EH (cell line): ENCODE measurements at places on chromosomes 16 and 17.
A peak's percentile ranks its signal among the peaks of the same experiment; 100 is the strongest.

DNA sequence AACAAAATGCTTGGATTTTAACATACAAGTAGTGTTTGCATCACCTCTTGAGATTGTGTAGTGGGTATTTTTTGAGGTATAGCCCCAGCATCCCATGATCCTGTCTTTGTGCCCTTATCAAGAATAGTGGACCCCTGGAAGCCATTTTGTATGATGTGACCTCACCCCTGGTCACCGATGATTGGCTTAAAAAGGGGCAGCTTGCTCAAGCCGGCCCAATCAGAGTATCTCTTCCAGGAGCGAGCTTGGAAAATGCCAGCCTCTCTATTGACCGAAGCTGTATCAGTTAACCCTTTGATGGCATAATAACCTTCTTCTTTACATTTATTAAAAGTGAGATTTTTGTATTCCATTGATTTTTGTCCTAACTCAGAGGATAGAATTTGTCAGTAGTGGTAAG, 55.5 kb upstream of the FAM20A start:
- DNase-seq = no peak

- peak; percentile 70 for DNase-seq
Measured at GRCh38 chr17:19940722-19941464, 36.7 kb downstream of the AKAP10 start.

- peak; percentile 66 for DNase-seq
Measured at GRCh38 chr16:88634141-88634993, 4.0 kb upstream of the IL17C start.

GRCh38 chr17:43467981-43468581, 15.7 kb upstream of the DHX8 start:
- peak; percentile 99 for DNase-seq

DNA sequence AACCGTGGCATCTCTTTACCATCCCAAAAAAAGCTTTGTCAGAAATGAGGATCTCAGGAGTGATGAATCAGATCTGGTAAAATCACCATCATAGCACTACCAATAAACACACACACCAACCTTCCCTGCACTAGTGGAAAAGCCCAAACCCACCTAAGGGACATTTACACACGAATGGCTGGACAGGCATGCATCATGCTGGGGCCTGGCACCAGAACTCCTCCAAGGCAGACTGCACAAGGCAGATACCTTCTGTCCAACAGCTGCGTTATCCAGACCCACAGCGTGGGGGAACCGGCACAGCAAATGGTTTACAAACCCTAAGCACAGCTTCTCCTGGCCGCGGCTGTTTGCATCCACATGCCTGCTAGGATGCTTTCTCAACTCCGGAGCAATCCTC, 2.8 kb downstream of the ASIC2 start:
- no peak for DNase-seq

GRCh38 chr16:9035996-9036395, 55.4 kb upstream of the HAPSTR1 start:
- DNase-seq = peak; percentile 13

GRCh38 chr16:30956601-30957455, 726 bp upstream of the SETD1A start:
- peak; percentile 86 for DNase-seq

GRCh38 chr16:14284930-14285512, 213.9 kb downstream of the MRTFB start:
- peak; percentile 75 for DNase-seq

- DNase-seq = no peak
Measured at GRCh38 chr17:1639549-1640180, 5.9 kb downstream of the SCARF1 start.

- DNase-seq = peak; percentile 39
Measured at GRCh38 chr17:76147211-76148014, 6.4 kb upstream of the FOXJ1 start.

DNA sequence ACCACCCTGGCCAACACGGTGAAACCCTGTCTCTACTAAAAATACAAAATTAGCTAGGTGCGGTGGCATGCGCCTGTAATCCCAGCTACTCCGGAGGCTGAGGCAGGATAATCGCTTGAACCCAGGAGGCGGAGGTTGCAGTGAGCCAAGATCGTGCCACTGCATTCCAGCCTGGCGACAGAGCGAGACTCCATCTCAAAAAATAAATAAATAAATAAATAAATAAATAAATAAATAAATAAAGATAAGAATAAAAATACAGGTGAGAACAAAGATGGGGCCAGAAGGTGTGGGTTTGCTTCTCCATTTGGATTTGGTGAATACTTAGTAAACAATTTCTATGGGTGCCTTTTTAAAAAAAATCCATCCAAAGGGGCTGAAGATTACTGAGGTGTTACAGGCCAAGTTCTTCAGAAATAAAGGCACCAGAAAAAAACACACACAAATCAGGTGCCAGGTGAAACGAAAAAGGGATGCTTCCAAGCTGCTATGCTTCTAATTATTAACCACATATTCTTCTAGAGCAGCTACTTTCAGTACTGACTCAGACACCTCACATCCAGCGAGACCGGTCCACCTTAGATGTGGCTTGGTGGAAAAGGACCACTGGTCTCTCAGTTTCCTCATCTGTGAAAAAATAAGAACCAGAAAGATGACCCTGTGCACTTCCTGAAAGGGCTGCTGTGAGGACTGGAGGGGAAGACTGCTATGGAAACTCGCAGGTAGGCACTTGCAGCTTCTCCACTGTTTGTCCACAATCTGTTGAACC, 9.2 kb downstream of the GLYR1 start:
- DNase-seq = no peak

DNA sequence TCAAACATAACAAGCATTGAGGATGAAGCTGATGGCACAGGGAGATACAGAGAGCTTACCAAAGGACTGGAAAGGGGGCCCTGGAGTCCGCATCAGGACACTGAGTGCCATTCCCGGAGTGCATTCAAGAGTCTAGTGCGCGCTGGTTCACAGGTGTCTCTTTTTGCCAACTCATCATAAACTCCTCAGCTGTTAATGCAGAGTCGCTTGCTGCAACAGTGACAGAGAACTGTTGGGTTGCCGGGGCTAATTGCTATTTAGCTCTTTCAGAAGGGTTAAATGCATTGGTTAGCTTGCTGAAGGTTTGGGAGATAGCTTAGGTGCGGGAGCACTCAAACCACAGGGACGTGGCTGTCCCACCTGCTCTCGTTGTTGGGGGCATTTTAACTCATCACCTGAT, 1091.6 kb upstream of the EEF2KMT start:
- no peak for DNase-seq

GRCh38 chr16:89200124-89200849, at the start of gene SLC22A31:
SLC22A31 (minus strand) TSS chr16:89200537; CDS start chr16:89200501, 36 bp downstream.
- no peak for DNase-seq

DNA sequence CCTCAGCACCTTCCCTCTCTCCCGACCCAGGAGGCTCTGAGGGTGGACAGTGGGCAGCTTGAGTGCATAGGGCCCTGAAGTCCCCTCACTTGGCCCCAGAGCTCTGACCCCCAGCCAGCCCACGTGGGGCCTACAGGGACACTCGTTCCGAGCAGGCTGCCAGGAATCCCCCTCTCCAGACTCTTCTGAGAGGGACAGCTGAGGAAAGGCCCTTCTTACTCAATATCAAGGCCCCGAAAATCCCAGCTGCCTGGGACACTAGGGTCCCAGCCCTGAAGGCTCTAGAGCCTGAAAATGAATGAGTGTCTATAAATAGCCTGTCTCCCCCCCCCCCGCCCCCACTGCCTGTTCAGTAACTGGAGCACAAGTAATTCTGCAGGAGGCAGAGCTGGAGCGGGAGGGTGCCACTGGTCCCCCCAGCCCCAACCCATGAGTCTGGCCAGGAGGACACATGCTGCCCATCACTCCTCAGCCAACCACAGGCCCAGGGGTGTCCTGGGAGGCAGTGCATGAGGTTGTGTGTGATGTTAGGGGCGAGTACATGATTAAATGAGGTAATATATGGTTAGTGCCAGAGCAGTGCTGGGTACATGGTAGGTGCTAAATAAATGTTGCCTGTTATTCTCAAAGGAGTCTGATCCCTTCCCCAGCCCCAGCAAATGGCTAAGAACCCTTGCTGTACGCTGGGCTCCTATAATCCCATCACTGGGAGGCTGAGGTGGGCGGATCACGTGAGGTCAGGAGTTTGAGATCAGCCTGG, 11.6 kb downstream of the ADAM11 start:
- DNase-seq = no peak

DNA sequence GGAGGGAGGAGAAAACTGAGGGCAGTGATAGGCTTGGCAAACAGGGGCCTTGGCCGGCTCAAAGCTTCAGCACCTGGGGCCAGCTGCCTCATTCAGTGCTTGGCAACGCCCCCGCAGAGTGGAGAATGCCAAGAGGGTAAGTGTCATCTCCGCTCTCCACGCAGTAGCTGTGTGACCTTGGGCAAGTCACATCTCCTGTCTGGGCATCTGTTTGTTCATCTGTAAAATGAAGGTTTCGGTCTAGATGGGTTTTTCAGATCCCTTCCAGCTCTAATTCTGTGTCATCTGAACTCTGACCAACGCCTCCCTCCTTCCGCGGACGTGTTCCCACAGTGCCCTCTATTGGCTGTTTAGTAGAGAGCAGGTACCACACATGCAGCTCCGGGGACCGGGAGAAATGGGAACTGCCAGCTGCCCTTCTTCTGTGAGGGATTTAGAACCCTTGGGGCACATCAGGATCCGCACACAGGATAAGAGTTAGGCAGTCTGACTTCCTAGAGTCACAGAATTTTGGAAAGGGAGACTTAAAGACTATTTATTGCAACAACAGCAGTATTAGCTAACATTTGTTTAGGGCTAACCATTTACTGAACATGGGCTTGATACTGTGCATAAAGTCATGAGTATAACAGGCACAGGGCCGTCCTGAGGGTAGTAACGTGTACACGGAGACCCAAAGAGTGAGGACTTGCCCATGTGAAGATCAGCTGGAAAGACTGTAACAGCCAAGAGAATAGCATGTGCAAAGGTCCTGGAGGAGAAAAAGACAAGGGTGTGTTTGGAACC, 26.8 kb downstream of the GP2 start:
- DNase-seq = peak; percentile 23

GRCh38 chr16:56303066-56303715, 111.9 kb downstream of the GNAO1 start:
- no peak for DNase-seq

- peak; percentile 98 for DNase-seq
Measured at GRCh38 chr17:66275651-66276050, 26.8 kb upstream of the PRKCA start.

GRCh38 chr17:52096056-52096455, 62.5 kb downstream of the CA10 start:
- DNase-seq = no peak

GRCh38 chr17:76046064-76046463, 19.0 kb upstream of the EVPL start:
- no peak for DNase-seq

DNA sequence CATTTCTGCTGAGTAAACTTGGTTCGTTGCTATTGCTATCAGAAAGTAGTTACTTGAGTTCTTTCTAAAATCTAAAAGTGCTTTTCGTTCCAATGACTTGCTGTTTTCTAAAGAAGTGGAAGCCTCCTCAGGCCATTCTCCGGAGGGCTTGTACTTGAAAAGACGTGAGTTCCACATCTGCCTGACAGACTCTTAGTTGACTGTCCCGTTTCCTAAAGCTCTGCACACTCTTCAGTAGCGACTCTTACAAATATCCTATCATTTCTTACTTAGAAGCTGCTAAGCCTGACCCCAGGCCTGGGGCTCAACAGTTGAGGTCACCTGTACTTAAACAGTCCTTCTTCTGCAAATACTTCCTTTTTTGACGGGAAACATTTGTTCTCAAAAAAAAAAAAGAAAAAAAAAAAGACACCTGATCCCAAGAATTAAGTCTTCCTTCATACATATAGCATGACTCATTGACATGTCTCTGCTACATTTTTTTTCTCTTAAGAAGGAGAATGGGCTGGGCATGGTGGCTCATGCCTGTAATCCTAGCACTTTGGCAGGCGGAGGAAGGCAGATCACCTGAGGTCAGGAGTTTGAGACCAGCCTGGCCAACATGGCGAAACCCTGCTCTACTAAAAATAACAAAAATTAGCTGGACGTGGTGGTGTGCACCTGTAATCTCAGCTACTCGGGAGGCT, 61.5 kb downstream of the DHRS7C start:
- peak; percentile 8 for DNase-seq

DNA sequence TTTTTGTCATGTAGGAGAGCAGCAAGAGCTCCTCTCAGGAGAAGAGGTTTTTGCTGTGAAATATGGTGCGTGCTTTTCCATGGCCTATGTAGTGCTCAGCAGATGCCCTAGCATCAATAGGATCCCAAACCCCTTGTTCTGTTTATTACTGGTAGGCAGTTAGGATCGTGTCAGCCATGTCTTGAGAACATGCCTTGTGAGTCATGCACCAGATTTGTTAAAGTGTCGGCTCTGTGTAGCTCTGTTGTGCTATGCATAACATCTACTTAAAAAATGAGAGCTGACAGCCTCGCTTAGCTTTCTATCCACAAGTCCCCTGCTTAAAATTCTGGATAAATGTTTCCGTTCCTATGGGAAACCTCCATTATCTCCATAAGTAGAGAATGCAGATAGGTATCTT, 4.4 kb upstream of the EIF4A3 start:
- DNase-seq = peak; percentile 88

GRCh38 chr17:32158870-32159585, 16.7 kb downstream of the RHOT1 start:
- no peak for DNase-seq

GRCh38 chr16:58345574-58346354, 46.5 kb upstream of the GINS3 start:
- DNase-seq = no peak

DNA sequence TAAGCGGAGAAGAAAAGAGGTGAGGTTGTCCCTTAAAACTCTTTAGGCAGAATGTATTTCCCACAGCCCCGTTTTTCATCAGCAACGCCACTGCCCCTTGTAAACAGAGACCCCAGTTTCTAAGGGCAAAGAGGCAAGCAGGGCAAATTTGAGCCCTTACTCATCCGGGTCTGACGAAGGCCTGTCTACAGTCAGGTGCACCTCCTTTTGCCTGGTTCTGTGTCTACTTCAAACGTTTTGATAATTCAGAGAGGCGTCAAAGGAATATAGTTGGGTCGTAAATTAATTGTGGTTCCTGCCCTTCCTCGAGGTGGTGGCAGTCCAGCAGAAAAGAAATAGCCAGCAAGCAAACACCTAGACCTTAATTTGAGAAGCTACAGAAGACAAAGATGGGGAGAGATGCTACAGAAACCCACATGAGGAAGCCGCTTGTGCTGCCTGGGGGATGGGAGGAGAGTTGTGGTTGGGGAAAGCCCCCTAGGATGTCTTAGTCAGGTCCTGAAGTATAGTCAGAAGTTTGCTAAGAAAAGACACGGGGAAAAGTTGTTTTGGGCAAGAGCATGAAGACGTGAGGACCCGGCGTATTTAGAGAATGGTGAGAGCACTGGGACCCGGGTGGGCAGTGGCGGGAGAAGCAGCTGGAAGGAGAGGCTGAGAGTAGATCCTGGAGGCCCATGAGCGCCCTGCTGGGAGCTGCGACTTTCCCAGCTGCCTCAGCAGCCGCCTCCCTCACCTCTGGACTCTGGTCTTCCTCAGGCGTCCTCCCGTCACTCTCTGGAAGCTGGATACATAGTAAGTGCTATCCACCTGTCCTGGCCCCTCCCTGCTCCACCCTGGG, 2.4 kb downstream of the FBRS start:
- DNase-seq = peak; percentile 30

- peak; percentile 77 for DNase-seq
Measured at GRCh38 chr17:42774066-42774745, 957 bp downstream of the VPS25 start.
